Fibroblast of villous mesenchyme (primary cell): ENCODE measurements at places on chromosomes 11 and 22.
A peak's percentile ranks its signal among the peaks of the same experiment; 100 is the strongest.

DNA sequence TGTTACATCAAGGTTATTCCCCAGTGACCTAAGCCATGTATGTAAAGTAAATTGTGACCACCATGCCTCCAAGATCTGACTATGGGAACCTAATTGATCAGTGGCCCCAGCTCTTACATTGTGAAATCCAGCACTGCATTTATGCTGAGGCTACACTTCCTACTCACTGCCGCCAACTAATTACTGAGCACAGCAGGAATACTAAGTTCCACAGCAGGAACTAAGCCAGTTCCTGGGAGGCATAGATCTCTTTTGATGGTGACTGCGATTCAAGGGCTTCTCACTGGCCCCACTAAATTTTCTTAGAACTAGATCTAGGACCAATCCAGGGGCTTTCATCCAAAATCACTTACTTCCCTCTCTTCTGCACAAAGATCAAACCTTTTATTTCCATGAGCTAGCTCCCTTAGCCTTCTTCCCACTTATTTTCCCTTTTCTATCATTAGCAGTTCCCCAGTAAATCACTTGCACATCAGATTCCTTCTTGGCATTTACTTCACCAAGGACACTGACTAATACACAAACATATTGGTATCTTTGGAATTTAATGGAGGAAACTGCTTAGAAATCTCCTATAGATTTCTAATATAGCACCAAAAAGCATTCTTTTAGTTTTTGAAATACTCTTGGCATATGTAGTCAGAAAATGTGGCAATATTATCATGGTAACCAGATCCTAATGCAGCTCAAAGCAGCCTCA lies 46.0 kb downstream of the CNTN5 start:
- no peak for DNase-seq

- no peak for DNase-seq
Measured at GRCh38 chr11:33147559-33147958, 13.7 kb downstream of the CSTF3 start.

- no peak for DNase-seq
Measured at GRCh38 chr11:15976433-15977045, 379.8 kb downstream of the SOX6 start.

DNA sequence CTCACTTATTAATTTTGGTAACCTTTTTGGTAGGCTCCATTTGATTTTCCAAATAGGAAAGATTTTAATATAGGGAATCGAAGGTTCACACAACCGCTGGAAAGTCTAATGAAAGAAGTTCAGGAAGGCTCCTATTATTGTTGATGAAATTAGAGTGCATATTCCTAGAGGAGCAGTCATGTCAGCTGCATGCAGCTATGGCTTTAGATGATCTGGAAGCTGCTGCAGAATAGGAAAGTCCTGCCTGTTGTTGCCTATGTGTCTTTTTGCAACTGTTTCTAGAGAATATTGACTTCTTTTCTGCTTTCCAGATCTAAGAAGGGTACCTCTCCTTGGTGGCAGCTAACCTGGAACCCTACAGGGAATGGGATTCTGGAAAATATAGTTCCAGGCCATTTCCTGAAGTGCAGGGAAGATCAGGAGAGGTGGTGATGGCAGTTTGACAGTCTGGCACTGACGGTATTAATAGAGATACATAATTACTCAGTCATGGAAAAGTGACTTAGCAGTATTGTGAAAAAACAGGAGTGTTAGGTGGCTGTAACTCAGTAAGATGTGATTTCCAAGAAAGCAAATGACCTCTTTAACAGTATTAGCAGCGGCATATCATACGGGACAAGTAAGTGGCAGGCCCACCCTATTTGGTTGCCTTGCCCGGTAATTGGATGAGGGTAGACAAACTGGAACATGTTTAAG lies 54.0 kb downstream of the TNRC6B start:
- DNase-seq, result no peak

GRCh38 chr22:47515384-47516125 lies 753.1 kb downstream of the TBC1D22A start:
- no peak for DNase-seq

GRCh38 chr22:37445501-37445900 lies 18.2 kb upstream of the ELFN2 start:
- no peak for DNase-seq

DNA sequence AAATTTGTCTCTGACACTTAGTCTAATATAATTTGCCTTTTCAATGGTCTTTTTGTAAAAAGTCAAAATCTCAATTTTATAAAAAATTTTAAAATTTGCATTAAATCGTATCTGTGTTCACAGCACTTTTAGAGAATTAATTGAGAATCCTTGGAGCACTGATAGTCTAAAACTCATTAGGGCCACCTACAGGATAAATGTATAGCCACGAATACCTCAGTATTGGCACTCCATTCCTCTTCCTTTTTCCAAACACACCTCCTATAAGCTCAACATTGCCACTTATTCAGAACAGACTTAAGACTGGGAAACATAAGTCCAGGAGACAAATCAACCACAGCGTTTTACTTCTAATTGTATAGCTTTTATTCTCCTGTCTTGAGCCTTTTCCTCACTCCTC lies 776.0 kb upstream of the ARHGAP42 start:
- no peak for DNase-seq

- DNase-seq, result peak; percentile 84
Measured at GRCh38 chr11:46127150-46127638, 5.9 kb upstream of the PHF21A start.

- DNase-seq, result no peak
Measured at GRCh38 chr11:8757047-8757446, 74.5 kb downstream of the RPL27A start.

- DNase-seq, result peak; percentile 33
Measured at GRCh38 chr22:43884600-43885318, 7.1 kb downstream of the PNPLA5 start.

GRCh38 chr11:55697817-55698216 lies 35.8 kb downstream of the OR4C6 start:
- DNase-seq, result no peak

DNA sequence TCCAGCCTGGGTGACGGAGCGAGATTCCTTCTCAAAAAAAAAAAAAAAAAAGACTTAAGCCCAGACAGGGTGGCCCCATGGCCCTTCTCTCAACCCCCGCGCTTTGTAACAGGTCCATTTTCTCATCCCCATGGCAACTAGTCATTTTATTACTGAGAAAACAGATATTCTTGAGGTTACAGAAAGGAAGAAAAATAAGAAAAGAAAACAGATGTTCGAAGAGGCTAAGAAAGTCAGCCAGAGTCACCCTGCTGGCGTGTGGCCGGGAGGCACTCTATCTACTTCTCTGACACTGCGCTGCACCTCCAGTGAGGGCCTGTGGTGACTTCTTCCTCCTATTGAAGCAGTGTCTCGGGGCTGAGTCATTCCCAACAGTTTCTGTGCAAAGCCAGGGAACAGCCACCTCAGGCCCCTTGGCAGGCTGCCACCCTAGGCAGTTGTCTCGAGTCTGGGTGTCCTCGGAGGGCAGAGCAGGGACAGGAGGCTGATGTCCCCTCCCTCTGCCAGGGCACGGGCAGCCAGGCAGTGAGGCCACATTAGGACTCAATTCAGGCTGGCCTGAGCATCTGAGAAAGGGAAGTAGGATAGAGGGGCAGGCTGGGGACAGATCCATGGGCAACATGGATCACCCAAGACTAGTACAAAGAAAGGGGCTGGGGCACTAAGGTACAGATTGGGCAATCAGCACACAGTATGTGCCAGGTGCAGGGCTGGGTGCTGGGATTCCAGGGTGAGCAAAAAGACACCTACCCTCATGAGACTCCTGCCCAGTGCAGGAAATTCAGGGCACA lies 16.4 kb upstream of the SYVN1 start:
- peak; percentile 76 for DNase-seq

- DNase-seq, result no peak
Measured at GRCh38 chr11:93482556-93482955, 60.6 kb downstream of the SMCO4 start.
